Activated T-helper 1 cell treated with Interleukin-2 at 50 U/mL for 16 hours (primary cell): ENCODE measurements at places on chromosomes 1 and 21.
A peak's percentile ranks its signal among the peaks of the same experiment; 100 is the strongest.

- DNase-seq: no peak
These were observed 21.3 kb downstream of the ACOT11 start for GRCh38 chr1:54569339-54569738.

GRCh38 chr1:167492481-167492910 lies 25.8 kb downstream of the CD247 start:
- no peak for DNase-seq

DNA sequence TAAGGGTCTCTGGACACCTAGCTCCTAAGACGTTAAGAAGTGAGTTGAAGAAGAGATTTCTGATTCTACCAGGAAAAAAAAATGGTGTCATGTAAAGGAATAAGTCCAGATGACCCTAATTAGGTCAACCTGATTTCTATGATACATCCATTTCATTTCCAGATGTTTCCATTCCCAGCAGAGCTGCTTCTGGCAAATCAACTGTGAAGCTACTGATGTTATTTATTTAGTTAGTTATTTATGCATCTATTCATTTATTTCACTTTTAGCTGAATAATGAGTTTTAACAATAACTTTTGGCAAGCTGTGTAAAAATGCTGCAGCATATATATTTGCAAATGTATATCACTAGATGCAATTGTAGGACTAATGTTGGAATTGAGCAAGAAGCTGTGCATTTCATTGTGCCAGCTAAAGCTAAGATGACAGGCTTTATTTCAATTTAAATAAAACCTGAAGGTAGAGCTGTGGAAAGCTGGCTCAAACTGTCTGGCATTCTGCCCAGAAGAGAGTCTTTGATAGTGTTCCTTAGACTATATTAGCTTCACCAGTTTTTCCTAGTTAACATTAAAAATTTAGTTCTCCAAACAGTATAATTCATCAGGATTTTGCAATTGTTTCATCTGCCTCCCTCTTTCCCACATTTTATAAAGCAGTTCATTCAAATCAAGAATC lies 1164.4 kb upstream of the ADGRL4 start:
- DNase-seq: no peak

DNA sequence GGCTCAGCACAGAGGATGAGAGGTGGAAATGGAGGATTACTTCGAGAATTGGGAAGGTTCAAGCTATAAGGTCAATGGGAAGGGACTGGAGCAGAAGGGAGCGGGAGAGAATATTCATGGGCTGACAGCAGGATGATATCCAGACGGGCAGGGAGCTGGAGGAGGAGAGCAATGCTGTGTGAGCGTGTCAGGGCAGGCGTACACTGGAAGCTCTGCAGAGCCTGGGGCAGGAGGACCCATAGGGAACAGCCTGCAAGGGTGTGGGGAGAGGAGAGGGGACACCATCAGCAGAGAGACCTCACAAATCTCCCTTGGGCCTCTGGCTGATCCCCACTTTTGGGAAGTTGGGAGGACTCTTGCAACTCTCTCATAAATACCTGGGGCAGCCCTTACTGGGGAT lies 13.7 kb downstream of the CSF1 start:
- DNase-seq: no peak

- DNase-seq: no peak
These were observed 850.9 kb downstream of the USP25 start for GRCh38 chr21:16580661-16581060.

- DNase-seq: no peak
These were observed 57.3 kb upstream of the BCAR3 start for GRCh38 chr1:93738926-93739325.

DNA sequence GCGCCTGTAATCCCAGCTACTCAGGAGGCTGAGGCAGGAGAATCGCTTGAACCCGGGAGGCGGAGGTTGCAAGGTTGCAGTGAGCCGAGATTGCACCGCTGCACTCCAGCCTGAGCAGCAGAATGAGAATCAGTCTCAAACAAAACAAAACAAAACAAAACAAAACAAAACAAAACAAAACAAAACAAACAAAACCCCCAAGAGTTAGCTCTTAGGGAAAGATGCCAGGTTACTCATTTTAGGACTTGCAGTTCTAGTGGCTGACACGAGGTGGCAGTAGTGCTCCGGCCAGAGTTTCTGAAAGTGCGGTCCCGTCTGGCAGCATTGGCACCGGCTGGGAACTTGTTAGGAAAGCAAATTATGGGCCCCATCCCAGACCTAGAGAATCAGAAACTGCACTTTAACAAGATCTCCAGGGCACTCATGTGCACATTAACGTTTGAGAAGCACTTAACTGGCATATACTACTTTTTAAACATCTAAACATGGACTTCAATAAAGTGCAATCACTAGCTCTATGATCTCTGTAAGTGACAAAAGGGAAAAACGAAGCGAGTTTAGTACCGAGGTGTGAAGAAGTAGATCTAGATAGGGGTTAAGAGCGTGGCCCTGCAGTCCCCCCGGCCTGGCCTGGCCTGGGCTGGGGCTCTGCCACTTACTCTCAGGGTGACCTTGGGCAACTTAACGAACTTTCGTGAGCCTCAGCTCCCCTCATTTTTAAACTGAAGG lies 41.9 kb upstream of the TNFRSF1B start:
- peak; percentile 66 for DNase-seq

DNA sequence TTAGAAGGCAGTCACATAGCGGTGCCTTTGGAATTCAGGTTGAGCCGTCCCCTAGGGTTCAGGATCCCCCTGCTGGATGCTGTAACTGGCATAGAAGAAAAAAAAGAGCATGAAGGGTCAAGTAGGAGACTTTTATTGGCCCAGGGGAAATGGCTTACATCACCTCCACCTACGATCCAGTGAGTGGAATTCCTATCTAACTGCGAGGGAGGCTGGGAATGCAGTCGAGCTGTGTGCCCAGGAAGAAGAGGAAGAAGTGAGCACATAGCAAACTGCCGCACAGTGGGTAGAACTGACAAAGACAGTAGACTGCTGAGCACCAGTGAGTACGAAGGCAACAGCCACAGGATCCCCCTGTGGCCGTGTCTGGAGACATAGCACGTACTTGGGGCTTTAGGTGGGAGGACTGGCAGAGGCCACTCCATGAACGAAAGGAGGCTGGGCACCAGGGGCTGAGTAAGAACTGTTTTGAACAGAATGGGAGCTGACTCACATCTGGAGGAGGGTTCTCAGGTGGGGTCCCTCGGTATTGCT lies 79.2 kb downstream of the RNF220 start:
- no peak for DNase-seq

DNA sequence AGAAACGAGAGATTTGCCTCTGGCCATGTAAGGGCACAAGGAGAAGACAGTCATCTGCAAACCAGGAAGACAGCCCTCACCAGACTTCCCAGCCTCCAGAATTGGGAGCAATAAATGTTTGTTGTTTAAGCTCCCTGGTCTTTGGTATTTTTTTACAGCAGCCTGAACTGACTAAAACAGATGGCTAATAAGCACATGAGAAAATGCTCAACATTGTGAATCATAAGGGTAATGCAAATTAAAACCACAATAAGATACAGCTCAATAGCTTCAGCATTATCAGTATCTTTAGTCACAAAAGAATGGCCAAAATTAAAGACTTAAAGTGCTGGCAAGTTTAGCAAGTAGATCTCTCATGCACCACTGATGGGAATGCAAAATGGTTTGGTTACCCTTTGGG lies 11.7 kb downstream of the UBE2G2 start:
- no peak for DNase-seq

DNA sequence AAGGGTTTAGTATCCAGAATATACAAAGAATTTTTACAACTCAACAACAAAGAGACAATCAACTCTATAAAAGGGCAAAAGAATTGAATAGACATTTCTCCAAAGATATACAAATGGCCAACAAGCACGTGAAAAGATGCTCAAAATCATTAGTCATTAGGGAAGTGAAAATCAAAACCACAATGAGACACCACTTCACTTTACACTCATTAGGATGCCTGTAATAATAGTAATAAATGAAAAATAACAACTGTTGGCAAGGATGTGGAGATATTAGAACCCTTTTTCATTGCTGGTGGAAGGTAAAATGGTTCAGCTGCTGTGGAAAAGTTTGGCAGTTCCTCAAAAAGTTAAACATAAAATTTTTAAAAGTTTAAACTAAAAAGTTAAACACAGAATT lies 7.0 kb upstream of the ABCD3 start:
- no peak for DNase-seq

GRCh38 chr1:161905269-161905884 lies 118.3 kb downstream of the OLFML2B start:
- no peak for DNase-seq

DNA sequence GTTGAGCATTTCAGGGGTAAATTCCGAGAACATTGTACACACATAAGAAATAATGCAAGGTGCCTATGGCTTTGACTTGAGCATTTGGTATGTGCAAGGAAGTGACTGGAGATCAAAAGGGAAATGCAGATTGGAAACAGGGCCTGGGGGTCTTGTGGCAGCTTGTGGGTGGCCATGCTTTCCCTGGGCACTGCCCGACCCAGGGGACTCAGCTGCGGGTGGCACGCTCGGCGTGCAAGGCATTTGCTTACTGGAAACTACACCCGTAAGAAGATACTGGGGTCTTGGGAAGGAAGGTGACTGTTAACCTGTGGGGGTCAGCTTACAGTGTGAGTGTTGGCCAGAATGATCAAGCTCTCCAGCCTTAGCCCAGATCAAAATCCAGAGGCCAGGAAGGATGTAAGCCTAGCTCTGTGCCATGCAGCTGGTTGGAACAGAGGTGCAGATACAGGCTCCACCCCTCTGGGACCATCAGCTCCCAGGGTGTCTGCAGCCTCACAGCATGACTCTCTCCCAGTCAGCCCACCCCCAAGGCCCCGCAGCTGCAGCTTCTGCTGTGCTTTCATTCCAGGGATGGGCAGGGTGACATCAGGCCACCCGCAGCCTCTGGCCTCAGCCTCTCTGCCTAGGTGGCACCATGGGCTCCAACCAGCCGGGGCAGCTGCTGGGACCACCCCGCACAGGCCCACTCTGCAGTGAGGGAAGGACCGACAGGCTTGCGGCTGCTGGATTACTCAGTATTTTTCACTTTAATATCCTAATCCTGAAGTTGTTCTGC lies 55.1 kb downstream of the KIF26B start:
- DNase-seq: no peak

DNA sequence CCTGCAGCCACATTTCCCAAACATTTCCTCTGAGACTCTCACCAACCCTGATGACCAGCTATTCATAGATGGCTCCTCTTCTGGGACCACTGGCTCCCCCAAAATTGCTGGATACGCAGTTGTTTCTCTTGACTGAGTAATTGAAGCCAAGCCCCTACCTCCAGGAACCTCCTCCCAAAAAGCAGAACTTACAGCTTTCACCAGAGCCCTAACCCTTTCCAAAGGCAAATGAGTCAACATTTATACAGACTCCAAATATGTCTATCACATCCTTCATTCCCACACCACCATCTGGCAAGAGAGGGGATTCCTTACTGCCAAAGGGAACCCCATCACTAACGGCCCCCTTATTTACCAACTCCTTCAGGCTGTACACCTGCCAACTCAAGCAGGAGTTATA lies 20.3 kb upstream of the CA6 start:
- no peak for DNase-seq

GRCh38 chr1:112807999-112808398 lies 92.9 kb upstream of the PPM1J start:
- DNase-seq: no peak

GRCh38 chr1:32400876-32401631 lies 6.8 kb upstream of the BSDC1 start:
- DNase-seq: peak; percentile 31
